BJ (cell line): ENCODE measurements at places on chromosomes 2 and 18.

DNA sequence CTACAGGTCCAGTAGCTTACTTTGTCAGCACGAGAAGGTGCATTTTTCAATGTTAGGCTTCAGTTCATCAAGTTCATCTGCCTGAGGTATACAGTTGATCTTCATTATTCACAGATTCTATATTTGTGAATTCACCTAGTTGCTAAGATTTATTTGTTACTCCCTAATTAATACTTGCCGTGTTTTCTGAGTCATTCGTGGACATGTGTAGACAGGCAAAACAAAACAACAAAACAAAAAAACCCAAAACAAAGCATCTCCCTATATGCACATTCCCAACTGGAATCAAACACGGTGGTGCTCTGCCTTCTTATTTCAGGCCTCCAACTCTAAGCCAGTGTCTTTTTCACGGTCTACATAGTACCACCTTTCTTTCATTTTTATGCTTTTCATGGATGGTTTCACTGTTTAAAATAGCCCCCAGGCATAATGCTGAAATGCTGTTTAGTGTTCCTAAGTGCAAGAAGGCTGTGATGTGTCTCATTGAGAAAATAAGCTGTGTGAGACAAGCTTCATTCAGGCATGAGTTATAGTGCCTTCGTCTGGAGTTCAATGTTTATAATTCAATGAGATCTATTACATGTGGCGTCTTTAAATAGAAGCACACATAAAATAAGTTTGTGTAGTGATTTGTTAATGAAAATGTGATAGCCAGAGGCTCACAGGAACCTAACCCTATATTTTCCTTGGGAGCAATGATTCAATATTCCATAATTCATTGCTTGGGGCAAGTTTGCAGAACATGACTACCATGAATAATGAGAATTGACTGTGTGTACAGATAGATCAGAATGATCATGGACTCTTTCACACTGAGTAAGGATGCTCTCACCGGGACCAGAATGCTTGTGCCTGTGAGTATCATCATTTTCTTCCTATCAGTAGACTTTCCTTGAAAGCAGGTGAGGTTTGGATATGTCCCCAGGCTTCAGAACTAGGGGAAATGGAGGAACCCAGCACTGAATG lies 24.6 kb downstream of the ITGB6 start:
- no peak for DNase-seq

DNA sequence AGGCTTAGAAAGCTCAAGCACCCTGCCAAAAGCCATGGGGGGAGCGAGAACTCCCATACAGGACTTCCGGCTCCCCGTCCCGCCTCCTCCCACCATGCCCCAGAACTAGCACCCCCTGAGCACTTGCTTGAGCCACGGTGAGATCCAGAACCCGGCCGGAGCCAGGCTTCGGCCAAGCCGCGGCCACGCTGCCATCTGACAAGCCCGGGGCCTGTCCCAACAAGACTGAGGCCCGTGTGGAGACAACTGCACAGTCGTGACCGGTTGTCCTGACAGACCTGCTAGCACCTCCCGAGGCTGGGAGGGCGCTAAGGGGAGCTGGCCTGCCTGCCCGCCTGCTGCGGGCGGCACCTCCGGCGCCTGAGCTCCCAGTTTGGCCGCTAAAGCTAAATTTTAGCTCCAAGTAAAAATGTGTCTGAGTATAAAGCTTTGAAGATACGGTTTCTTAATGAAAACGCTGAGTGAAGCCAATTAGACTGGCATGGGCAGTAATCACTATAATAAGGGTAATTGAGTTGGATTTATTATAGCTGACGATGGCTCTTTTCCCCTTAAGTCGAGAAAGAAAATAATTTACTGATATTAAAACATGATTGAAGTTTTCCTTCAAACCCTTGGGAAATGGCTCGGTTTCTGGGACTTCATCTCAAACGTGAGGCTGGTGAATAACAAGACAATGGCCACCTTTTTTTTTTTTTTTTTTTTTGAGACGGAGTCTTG lies 78.3 kb upstream of the ODC1 start:
- no peak for DNase-seq

DNA sequence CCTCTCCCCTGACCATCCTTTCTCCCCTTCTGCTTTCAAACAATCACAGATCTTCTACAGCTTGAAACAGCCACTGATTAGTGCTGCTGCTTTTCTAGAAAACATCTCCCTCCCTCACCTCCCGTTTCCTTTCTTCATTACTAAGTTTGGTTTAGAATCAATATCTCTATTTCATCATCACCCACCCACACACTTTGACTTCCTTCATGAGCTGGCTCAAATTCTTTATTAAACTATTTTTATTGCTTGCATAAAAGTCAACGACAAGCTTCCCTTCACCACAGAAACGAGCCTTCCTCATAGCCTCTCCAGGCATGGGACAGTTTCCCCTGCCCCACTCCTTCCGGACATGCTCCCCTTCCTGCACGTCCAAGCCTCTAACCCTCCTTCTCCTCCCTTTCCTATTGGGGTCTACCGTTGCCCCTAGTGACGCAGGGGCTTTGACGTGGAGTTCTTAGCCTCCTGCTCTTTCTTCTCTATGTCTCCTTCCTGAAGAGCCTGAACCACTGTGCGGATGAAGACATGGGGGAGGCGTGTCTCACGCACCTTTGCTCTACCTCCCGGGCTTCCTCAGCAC lies 172.0 kb downstream of the AFF3 start:
- DNase-seq = no peak

DNA sequence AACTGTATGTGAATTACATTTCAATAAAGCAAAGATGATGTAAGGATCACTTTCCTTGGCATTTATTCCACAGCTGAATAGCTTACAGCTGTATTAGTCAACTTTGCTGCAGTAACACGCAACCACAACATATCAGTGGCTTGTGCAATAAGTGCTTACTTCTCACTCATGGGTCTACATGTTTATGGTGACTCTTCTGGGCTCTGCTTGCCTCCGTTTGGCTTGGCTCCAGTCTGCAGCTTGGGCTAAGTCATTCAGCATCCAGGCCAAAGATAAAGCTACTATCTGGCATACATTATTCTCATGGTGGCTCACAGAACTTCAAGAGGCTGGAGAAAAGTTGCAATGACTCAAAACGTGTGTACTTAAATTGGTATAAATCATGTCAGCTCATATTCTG lies 355.0 kb downstream of the RNF144A start:
- no peak for DNase-seq

GRCh38 chr2:45242161-45242741 lies 233.0 kb upstream of the SIX2 start:
- no peak for DNase-seq

DNA sequence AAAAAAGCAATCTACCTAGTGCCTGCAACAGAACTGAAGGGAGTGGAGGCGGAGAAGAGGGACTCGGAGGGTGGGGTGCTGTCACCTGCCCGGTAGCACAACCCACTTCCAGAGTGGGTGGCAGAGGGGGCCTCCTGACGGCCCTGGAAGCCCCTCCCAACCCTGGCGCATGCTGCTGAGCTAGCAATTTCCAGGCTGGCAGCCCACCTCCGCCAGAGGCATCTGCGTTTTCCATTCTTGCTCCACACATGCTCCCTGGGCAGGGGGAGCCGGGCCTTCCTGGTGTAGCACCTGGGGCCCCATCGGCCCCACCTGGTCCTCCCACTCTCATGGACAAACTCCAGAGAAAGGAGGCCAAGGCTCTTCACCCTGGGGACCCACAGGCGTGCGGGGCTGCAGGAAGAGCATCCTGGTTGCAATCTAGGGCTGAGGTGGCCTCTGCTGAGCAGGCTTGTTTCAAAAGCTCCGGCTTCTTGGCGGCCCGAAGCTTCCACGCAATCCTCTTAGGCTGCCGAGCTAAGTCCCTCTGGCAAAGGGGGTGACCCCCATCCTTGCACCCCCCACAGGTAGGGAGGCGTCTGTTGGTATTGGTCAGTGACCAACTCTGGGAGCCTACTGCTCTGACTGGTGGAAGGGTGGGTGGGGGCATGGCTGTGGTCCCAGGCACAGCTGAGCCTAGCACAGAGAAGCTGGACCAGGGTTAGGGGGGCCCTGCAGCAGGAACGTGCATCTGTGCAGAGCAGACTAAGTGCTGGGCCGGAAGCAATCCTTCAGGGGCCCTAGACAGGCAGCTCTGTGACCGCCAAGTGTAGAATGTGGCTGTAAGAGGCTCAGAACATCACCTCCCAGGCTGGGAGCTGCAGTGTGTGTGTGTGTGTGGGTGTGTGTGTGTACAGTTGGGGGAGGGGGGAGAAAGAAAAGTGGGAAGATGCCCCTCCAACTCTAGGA lies 2.6 kb downstream of the HS6ST1 start:
- no peak for DNase-seq

GRCh38 chr2:126264625-126265024 lies 391.3 kb upstream of the GYPC start:
- DNase-seq = no peak

- DNase-seq = no peak
These were observed 585.0 kb downstream of the NR4A2 start for GRCh38 chr2:155747531-155747930.

- DNase-seq = no peak
These were observed 73.5 kb downstream of the MGAT5 start for GRCh38 chr2:134327367-134327766.

DNA sequence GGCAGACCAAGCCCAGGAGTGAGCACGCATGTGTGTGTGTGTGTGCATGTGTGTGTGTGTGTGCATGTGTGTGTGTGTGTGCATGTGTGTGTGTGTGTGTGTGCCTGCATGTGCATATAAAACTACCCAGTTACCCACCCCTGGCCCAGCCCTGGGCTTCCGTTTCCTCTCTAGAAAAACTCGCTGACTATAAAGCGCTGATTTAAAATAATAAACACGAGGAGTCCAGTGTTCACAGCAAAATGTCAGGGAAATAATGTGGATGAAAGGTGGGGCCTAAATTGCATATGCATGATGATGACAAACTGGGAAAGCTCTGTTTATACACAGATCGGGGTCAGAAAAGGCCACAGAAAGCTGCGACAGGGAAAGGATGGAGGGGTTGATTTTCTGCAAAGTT lies 7.5 kb downstream of the ADCY3 start:
- DNase-seq = no peak

- no peak for DNase-seq
These were observed 678.8 kb downstream of the DCC start for GRCh38 chr18:53018791-53019190.

- no peak for DNase-seq
These were observed 34.2 kb upstream of the MLPH start for GRCh38 chr2:237452861-237453260.

DNA sequence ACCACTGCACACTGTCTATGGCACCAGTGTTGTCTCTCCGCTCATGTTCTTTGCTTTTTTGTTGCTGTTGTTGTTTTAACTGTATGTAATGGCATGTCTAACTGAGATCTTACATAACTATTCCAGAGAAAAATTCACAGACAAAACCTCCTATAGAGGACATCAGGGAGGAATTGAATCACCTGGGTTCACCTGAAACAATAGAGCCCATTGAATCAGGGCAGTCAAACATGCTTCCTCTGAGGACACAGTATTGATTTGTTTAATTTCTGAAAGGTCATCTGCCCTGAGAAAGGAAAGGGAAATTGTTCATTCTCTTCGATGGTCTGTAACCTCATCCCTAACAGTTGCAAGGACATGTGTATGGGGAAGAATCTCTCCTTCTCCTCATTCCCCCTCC lies 237.5 kb downstream of the SRBD1 start:
- DNase-seq = no peak

GRCh38 chr2:74537140-74537539 lies 7.4 kb downstream of the HTRA2 start:
- DNase-seq = no peak

DNA sequence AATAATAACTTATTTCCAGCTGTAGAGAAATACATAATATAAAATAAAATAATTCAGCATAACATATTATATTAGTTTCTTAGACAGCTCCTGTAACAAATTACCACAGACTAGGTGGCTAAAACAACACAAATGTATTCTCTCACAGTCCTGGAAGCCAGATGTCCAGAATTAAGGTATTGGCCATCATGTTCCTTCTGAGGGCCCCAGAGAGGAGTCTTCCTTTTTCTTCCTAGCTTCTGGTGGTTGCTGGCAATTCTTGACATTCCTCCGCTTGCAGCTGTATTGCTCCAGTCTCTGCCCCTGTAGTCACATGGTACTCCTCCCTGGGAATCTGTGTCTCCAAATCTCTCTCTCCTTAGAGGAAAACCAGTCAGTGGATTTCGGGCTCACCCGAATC lies 146.8 kb downstream of the RBM43 start:
- no peak for DNase-seq

GRCh38 chr2:157269922-157270321 lies 12.4 kb downstream of the GALNT5 start:
- DNase-seq = no peak

DNA sequence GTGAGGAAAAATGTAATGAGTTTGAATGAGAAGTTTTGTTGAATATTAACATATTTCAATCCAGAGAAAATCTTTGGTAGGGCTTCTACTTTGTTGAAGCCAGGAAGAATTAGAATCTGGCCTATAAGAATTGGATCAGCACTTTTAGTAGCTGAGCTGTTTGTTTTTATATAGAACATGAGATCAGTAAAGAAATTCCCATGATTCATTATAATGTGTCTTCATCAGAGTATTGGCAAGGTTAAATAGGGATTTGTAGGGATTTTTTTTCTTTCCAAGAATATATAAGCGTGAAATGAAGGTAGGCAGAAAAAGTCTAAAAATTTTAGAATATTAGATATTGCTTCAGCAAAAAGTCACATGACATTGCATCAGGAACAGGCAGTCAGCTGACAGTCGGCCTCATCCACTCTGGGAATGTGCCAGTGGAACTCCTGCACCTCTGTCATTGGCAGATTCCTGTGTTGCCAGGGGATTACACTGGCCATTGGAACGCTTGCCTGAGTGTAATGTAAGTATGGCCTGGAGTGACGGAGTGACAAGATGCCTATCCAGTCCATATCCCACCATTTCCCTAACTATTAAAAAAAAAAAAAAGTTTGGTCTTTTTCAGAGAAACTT lies 60.6 kb downstream of the SERTAD2 start:
- no peak for DNase-seq

GRCh38 chr2:212811921-212812320 lies 273.3 kb upstream of the ERBB4 start:
- no peak for DNase-seq

GRCh38 chr2:12005886-12006681 lies 259.7 kb downstream of the LPIN1 start:
- DNase-seq = no peak

DNA sequence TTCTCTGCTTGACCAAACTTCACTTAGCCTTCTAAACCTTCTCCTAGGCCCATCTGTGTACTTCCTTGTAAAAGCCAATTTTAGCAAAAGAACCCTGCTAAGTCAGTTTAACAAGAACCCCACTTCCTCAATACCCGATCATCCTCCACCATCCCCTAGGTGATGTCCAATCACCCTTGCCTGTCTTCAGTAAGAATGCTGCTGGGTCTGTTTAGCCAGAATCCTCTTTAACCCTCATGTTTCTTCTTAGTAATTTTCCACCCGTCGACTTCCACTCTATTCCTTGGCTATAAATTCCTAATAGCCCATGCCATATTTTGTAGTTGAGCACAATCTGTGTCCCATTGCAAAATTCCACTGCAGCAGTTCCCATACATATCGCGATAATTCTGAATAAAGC lies 780.0 kb upstream of the RAB6C start:
- DNase-seq = no peak

DNA sequence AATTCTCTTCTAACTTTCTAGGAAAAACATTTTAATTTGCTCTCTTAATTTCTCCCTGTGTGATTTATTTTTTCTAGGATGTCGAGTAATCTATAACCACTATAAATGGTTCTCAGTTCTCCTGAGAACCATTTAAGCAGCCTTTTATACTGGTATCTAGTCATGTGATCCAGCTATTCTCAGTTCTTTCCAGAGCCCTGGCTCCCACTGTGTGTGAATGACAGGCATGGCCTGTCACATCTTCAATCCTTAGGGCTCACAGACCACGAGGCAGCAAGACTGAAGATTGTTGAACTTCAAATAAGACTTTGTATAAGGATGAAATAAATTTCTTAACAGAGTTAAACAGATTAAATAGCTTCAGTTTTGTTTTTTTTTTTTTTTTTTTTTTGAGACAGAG lies 219.4 kb downstream of the HNMT start:
- no peak for DNase-seq
